Activated CD4-positive, alpha-beta T cell treated with anti-CD3 and anti-CD28 coated beads, Interleukin-2, amount 10 ng/mL, durations not matched to agents 7 days and 5 days (primary cell): ENCODE measurements at places on chromosomes 7 and 10.

GRCh38 chr7:2016021-2016631 is 216.6 kb downstream of the MAD1L1 start:
- DNase-seq, result no peak

GRCh38 chr10:32600317-32600716 is 154.4 kb downstream of the CCDC7 start:
- no peak for DNase-seq

DNA sequence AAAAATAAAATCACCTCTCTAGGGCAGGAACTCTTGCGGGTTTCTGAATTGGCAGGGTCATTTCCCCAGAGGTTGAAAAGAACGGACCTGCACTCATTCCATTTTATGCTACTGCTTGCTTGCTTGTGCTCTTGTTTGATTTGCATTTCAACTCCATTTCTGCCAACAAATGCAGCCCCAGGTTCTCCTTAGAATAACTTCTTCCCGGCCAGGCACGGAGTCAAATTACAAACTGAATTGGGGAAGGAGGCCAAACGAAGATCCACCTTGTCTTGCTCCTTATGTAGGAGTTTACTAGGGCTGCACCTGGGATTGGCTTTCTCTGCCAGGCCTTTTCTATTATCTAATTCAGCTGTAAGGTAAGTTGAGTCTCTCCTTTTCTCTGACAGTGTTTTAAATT is 79.6 kb downstream of the HGF start:
- DNase-seq, result no peak

- DNase-seq, result no peak
These were observed 2.5 kb upstream of the HABP2 start for GRCh38 chr10:113550365-113550764.

DNA sequence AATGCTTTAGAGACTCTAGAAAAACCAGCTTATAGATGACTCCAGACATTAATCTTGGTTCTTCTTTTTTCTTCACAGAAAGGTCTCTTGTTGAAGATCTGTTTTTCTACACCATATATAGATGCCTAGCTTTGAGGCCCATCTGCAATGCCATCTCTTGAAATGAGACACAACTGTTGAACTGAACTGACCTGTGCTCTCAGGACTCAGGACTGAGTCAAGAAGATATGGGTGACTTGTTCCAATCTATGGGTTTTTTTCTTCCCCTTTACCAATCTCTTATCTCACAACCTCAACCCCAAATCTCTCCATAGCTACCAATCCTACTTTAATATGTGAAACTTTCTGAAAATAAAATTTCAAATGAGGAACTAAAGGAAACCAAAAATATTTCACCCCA is 194.7 kb downstream of the SNX13 start:
- no peak for DNase-seq
